ENCODE measurements at places on chromosomes 6 and 20. TPM values are rescaled to one million over a fixed set of nuclear protein-coding genes. Genes with fewer than 3 reads are reported as not detected.
A peak's percentile ranks its signal among the peaks of the same experiment; 100 is the strongest.

SLC17A3 gene
- total RNA-seq: not detected

ULBP2 gene
- total RNA-seq: 7.6 TPM

ELOVL2 gene
- total RNA-seq: 0.20 TPM

DBNDD2 gene
- 113 TPM for total RNA-seq

NDUFAF4 gene
- 39.6 TPM for total RNA-seq

CFB gene
- total RNA-seq: 1,205 TPM

SMLR1 gene
- not detected for total RNA-seq

APOBEC2 gene
- not detected for total RNA-seq

DNA sequence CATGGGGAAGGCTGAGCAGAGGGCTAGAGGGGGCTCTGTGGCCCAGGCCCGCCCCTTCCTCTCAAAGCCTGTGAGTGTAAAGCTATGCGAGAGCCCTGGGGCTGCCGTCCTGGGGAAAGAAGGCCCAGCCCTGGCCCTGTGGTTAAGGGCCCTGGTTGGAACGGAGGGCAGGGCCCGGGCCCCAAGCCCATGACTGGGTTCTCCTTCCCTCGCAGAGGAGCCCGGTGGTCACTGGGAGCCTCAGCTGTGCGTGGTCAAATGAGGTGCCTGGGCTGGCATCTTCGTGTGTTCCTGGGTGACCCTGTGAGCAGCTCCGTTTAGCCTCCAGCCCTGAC is 56.0 kb downstream of the SMOC2 start:
- DNase-seq: no peak

DNA sequence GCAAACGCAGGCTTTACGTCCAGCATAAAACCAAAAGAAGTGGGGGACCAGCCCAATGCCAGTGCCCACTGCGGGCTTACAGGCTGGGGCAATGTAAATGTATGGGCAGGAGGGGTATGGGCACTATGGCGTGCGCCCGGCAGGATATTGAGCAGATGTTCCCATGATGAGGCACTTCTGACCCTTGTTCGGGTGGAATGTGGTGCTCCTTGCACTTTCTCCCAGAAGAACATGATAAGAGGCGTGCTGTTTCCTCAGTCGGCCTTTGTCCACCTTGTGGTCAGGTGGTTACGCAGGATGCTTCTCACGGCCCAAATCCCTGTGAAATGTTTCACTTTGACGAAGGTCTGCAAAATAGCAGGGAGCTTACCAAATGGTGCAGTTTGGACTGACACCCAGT is 4.8 kb upstream of the GPR31 start:
- no peak for DNase-seq

DNA sequence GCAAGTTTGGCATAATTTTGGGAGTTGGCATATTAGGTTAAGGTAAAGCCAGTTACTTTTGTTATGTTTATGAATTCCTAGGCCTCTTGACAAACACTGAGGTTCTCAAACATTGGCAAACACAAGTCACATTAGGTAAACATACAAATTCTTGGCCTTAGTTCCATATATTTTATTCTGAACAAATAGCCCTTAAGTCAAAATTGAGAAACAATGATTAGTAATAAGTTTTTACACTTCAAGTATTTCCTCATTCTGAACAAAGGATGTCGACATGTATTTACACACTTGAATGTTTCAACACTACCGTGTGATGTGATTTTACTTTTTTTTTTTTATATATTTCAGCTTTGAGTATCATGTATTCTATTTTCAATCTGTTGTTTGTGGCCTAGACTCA is 3.8 kb upstream of the ECHDC1 start:
- DNase-seq: no peak

DNA sequence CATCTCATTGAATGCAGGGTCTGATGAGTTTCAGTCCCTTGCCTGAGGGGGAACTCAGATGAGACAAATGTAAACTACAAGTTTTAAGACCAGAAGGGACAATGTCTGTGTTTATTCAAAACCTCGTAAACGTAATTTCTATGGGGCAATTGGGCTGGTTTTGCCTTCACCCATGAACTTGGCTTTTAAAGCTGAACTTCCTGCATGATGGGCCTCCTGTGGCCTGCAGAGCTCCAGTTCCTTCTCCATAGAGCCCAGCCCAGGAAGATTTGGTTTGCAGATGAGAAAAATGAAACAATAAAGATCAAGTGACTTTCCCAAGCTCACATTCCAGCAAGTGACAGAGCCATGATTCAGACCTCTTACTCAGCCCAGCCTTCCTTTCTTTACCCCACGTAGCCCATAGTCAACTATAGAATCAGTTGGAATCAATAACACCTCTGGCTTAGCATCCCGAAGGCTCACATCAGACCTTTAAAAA is 612.3 kb downstream of the UTRN start:
- peak; percentile 46 for DNase-seq

DNA sequence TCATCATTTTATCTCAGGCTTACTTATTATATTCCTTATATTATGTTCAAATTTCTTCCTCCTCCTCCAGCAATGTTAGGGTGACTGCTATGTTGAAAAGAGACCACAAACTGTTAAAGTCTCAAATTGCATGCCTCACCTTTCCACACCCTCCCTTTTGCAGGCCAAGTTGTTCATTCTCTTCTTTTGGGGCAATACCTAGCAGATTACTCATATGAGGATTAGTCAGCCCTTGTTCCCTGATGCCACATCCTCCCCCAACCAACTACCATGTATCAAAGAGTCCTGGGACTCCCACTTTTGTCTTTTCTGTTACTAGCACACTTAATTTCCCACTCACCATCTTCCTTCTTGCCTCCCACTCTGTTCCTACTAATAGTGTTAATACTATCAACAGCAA is 434.7 kb downstream of the BCKDHB start:
- peak; percentile 58 for DNase-seq

- DNase-seq: no peak
Observed at GRCh38 chr20:1335961-1336698, 7.2 kb upstream of the SDCBP2 start.

DNA sequence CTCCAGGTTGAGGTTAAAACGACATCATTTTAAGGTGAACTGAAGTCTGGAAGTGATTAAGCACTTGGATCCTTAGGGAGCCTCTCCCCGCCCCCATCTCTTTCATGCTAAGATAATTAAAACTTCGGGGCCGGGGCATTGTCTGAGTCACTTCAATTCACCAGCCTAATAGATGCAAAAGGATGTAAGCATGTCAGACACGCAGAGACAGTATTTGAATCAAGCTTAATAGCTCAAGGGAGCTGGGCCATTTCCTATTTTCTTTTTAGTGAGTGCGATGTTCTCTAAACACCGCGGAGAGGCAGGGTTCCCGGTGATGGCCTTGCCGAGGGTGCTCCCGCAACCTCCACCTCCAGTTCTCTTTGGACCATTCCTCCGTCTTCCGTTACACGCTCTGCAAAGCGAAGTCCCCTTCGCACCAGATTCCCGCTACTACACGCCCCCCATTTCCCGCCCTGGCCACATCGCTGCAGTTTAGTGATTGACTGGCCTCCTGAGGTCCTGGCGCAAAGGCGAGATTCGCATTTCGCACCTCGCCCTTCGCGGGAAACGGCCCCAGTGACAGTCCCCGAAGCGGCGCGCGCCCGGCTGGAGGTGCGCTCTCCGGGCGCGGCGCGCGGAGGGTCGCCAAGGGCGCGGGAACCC is 516 bp upstream of the IRF4 start:
- DNase-seq: no peak

- no peak for DNase-seq
Observed at GRCh38 chr6:116115781-116116180, 10.2 kb downstream of the COL10A1 start.

GRCh38 chr20:58024241-58024721 is 204.2 kb downstream of the ANKRD60 start:
- no peak for DNase-seq

GRCh38 chr20:58147628-58148370 is 80.7 kb downstream of the ANKRD60 start:
- DNase-seq: no peak

GRCh38 chr20:60073086-60073485 is 114.9 kb downstream of the CDH26 start:
- no peak for DNase-seq

All from Calu3 (cell line).